ENCODE measurements at places on chromosomes 11 and 22.

GRCh38 chr22:42357634-42358296, 74.4 kb downstream of the NFAM1 start:
- no peak for DNase-seq

DNA sequence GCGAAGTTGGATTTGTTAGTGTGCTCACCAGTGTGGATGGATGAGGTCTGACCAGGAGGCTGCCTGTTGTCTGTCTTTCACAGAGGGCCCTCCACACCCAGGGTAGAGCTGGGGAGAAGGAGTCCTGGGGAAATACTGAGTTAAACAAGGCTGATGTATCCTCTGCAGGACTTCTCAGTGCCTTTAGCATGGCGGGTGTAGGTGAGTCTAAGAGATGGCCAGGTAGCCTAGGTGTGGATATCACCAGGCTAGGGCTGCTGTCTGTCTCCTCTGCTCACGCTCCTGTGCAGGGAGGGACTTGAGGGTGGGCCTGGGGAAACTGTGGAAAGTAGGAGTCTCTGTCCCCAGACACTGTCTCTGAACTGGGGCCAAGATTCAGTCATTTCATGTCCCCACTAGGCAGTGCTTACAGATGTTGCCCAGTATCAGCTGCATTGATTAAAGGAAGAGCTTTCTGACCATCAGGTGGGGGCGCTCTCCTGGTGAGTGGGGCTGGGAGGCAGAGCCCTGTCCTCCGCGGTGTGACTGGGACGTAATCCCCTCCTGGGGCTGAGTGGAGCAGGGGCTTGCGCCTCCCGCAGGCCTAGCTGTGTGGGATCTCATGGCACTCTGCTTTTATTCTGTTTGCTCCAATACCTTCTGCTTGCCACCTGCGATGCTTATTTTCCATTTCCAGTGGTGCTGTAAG, 35.5 kb upstream of the CCDC188 start:
- DNase-seq, result no peak

GRCh38 chr11:108596701-108597100, 3.1 kb upstream of the EXPH5 start:
- no peak for DNase-seq

DNA sequence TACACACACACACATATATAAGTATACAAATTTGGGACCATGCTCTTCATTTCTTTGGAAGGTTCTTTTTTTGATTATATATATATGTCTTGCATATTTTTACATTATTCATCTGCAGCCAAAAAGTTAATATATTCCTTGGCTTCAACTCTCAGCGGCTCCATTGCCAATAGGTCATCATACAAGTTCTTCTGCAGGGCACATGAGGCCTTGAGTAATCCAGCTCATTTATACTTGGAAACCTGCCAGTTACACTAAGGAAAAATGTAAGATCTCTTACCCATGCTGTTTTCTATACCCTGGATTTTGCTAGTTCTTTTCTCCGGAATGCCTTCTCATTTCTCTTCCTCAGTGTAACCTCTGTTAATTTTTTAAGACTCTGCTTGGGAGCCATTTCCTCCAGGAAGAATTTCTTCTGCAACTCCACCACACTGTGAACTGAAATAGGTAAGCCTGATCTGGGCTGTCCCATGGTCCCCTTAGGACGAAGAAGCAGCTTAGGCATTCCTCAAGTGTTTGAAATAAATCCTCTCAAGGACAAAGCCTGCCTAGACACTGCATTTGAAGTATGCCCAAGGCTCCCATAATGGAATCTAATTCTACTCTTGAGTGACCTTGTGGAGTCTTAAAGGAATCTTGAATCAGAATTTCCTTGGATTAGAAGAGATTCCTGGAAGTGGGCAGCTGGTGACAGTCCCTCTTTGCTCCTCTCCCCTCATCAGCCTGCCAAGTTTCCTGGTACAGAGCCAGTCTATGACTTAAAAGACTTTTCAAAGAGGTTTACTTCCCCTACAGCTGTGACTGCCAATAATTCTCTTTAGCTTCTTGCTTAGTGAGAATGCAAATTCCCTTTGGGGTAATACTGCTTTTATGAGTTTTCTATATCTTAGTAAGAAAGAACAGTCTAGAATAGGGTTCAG, 182.8 kb downstream of the C11orf87 start:
- no peak for DNase-seq

DNA sequence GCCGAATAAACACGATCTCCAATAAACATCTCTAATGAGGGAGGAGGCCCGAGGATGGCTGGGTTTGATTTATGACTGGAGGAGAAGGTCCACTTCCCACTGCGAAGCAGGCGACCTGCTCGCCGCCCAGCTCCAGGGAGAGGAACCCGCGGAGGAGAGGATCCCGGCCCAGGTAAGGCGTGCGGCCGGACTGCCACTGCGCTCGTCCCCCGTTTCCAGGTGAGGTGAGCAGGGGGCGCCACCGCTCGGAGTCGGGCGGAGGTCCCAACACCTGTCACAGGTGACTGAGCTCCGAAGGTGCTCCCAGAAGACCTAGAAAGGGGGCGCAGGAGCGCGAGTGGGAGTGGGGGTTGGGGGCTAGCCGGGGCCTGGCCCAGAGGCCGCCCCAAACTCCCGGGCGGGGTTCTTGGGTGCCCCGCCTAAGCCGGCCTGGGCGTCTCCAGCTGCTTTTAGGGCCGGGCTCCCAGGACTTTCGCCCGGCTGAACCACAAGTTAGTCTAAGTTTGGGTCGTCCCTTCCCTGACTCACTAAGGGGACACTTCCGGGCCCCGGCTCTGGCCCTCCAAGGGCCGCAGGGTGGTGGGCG, 5.4 kb upstream of the PAX6 start:
- DNase-seq, result no peak

- no peak for DNase-seq
Observed at GRCh38 chr11:10676919-10677318, 16.6 kb downstream of the IRAG1 start.

DNA sequence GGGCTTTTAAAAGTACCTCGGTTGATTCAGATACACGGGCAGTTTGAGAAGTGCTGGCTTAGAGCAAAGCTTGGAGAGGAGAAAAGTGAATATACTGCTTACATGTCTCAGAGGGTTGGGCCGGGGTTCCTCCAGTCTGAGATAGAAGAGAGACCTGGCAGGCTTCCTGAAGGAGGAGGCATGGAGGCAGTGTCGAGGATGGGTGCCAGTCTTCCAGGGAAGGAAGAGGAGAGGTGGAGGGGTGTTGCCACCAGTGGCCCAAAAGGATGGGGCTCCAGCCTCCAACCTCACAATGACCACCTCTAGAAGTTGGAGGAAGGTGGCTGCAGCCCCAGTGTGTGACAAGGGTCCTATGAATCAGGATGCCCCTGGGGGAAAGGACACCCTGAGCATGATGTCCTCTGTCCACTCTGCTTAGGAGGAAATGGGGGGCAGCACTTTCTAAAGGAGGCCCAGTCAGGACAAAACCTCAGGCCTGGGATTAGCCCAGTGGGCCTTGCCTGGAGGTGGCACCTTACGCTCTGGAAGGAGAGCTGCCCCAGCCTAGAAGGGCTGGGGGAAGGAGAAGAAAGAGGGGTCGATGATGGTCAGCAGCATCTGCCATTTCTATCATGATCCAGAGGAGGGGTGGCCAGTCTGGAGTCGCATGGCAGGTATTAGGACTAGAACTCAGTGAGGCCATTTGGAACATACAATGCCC, 65.2 kb downstream of the CD82 start:
- no peak for DNase-seq

- no peak for DNase-seq
Observed at GRCh38 chr11:121465709-121466062, 12.9 kb upstream of the SORL1-AS1 start.

- no peak for DNase-seq
Observed at GRCh38 chr11:77517753-77518152, 43.9 kb upstream of the PAK1 start.

GRCh38 chr11:100442017-100442416, 245.1 kb upstream of the ARHGAP42 start:
- no peak for DNase-seq

DNA sequence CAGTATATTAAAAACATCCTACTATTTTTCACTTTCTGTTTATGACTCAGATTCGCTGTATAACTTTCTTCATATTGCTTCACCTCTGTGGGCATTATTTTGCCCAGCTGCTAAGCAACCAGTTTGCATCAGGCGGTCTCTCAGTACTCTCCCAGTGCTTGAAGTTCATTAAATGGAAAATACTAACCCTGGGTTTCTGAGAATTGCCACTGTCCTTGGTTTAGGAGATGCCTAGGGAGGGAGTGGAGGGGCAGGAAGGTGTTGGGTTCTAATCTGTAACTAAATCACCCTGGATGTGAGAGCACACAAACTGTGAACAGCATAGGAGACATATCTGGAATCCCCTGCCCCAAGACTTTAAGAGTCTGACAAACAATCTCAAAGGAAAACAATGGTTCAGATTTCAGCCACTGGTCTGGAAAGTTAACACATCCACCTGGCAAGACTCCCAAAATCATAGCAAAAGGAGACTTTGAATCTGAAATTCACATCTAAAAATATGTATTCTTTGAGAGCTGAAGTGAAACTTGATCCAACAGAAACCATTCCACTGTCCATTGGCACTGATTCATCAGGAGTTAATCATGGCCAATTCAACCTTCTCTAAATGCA, 540.0 kb downstream of the SOX6 start:
- DNase-seq, result peak; percentile 40

- DNase-seq, result no peak
Observed at GRCh38 chr11:33290319-33290718, 33.1 kb downstream of the HIPK3 start.

DNA sequence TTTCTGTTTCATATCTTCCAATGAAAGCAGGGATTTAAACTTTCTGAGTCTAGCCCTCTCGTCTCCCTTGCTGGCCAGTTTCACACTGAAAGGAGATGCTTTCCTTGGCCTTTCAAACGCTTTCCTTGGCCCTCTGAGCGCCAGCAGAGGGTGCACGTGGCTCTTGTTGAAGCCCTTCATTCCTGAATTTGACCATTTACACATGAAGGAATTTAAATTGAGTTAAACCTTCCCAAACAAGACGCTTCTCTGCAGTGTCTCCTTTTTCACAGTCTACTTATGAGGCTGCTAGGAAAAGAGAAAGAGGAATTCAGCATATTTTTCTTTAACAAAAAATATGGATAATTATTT, 21.6 kb downstream of the NNMT start:
- peak; percentile 9 for DNase-seq

- no peak for DNase-seq
Observed at GRCh38 chr11:132022733-132023478, 652.5 kb downstream of the NTM start.

DNA sequence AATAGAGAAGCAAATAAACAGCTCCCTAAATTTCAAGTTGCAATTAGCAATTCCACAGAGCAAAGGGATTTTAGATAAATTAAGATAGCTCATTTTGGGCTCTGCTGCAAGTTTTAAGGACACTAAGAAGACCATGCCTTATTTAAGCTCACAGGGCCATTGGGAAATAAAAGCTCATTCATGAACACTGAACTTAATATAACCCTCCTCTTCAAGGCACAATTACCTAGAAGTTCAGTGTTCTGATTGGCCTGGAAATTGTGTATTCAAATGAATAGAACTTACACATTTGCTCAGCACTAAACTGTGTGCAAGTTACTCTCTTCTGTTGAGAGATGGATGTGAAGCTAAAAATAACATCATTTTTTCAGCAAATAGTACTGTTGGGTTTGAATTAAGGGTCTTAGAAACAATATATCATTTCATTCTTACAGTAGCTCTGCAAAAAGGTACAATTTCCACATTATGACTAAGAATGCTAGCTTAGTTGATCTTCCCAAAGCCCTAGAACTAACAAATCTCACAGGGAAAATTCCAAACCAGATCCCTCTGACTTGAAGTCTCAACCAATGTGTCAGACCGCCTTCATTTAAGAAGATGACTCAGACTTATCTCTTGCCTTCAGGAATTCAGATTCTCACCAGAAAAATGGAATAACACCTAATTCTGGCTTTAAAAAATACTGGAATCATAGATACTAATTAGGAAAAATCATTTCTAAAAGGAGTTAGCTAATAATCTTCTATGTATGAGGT, 87.4 kb upstream of the LRRC55 start:
- no peak for DNase-seq

- DNase-seq, result no peak
Observed at GRCh38 chr22:36211237-36211861, 9.7 kb upstream of the APOL4 start.

DNA sequence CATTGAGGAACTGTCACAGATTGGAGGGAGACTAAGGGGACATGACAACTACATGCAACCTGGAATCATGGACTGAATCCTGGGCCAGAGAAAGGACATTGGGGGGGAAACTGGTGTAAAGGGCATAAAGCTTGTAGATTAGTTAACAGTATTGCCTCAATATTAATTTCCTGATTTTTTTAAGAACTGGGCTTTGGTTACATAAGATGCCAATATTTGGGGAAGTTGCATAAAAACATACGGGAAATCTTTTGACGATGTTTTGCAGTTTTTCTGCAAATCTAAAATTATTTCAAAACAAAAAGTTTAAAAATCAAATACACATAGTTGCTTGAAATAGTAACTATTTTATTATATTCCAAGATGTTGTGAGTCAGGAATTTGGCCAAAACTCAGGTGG, 2.9 kb upstream of the FOLR3 start:
- no peak for DNase-seq

DNA sequence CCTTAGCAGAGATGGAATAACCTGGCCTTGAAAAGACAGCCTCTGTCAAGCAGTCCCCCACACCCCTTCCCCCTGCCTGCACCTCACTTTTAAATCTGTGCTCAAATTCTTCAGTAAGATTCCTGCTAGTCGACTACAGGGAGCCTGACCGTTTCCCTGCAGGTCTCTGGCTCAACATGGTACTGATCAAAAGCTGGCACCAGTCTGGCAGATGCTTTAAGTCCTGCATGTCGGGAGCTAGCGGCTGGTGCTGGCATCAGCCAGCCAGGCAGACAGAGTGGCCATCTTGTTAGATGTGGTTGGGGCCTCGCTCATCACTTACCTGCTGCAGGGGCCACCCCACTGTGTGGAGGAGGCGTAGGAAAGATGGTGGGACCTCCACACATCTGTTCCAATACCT, 204.4 kb upstream of the SORL1-AS1 start:
- no peak for DNase-seq

GRCh38 chr11:125451400-125452124, 44.5 kb downstream of the FEZ1 start:
- peak; percentile 52 for DNase-seq

DNA sequence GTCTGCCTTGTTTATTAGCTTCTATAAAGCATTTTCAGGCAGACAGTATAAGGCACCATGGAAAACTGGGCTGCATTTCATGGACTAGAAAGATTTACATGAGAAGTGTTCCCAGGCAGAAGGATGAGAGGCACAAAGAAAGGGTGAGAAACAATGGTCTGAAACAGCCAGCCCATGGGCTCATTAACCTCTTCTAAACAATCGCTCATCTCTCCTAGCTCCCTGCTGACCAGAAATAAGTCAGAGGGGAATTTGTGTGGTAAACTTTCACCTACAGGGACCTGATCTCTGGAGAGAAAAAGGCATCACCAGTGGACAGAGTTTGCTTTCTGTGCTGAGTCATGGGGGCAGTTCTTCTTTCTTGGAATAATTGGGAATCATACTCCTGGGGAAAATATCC, 51.8 kb upstream of the KIRREL3 start:
- DNase-seq, result no peak

- no peak for DNase-seq
Observed at GRCh38 chr11:73590991-73591390, 6.9 kb downstream of the FAM168A start.

Measured in activated CD4-positive, alpha-beta T cell treated with anti-CD3 and anti-CD28 coated beads for 36 hours (primary cell).